Common myeloid progenitor, CD34-positive (primary cell): ENCODE measurements at places on chromosomes 2 and 18.

DNA sequence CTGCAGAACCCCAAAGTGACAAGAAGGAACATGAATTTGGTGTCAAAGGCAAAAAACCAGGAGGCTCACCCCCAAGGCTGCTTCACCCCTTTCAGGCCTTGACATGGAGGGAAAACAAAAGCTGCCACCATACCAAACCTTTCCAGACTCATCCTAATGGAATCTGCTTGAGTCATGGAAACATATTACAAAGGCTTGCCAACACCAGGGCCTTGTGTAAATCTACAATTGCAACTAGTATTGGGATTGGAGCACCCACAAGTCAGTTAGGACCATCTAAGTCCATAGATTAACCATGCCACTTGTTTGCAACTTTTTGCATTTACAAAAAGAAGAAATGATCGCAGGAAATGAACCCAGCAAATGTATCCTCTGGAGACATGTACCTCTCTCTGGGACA is 297.6 kb downstream of the CDCA7 start:
- no peak overlapping the region for H3K27ac ChIP-seq
- H3K27me3 ChIP-seq: peaks cover 4% of the 10 kb centered on the region
- no peaks in the 10 kb centered on the region for H3K36me3 ChIP-seq
- no peak overlapping the region for H3K4me3 ChIP-seq
- no peak for DNase-seq

GRCh38 chr2:191152482-191153240 is 1.9 kb upstream of the STAT4 start:
- H3K36me3 ChIP-seq: no peaks in the 10 kb centered on the region
- H3K27me3 ChIP-seq: no peaks in the 10 kb centered on the region
- peaks cover 38% of the 10 kb centered on the region for H3K4me1 ChIP-seq
- H3K27ac ChIP-seq: no peak overlapping the region

GRCh38 chr2:181356526-181357130 is 100.6 kb upstream of the ITGA4 start:
- no peaks in the 10 kb centered on the region for H3K27me3 ChIP-seq
- no peaks in the 10 kb centered on the region for H3K36me3 ChIP-seq
- no peak overlapping the region for H3K27ac ChIP-seq
- H3K4me3 ChIP-seq: no peak overlapping the region
- peaks cover 21% of the 10 kb centered on the region for H3K4me1 ChIP-seq

- H3K4me3 ChIP-seq: no peak overlapping the region
- H3K27ac ChIP-seq: no peak overlapping the region
- no peaks in the 10 kb centered on the region for H3K4me1 ChIP-seq
- H3K27me3 ChIP-seq: peaks cover 4% of the 10 kb centered on the region
- H3K36me3 ChIP-seq: no peaks in the 10 kb centered on the region
These were observed 105.7 kb upstream of the GAREM1 start for GRCh38 chr18:32576296-32576916.

DNA sequence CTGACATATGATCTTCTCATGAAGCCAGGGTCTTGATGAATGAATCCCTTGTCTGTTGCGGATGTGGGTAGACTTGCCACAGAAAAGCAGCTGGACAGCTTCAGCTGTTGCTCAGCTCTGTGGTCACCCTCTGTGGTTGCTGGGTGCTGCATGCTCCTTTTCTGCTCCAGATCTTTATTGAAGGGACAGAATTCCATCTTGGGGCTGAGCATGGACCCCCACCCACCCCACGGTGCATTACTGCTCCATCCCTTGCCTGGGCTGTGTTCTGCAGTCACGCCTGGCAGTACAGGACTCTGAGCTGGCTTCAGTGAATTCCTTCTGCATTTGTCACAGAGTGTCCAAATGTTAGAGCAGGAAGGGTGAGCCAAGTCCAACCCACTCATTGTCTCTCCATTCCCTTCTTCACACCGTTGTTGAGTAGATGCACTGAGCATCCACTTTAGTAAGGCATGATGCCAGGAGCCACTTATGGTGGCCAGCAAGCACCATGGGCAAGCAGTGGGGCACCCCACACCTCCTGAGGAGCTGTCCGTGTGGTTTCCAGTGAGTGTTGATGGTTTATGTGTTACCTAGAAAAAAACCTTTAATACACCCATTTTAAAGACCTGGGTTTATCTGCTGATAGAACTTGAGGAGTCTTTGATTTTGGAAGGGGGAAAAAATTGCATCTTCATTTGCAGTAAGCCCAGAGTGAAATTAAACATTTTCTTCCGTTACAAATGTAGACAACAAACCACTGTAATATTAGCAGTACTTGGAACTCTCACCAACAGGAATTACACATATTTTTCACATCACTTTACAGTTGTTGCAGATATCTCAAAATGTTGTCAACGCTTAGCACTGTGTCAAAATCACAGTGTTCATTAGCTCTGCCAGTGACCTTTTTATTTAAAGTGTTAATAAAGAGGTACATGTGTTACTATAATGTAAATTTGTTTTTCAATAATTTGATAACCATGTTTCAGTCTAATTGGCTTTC is 14.7 kb upstream of the ITGB6 start:
- DNase-seq: peak; percentile 58
- no peaks in the 10 kb centered on the region for H3K27me3 ChIP-seq
- no peaks in the 10 kb centered on the region for H3K4me1 ChIP-seq
- no peak overlapping the region for H3K4me3 ChIP-seq
- no peak overlapping the region for H3K27ac ChIP-seq
- H3K36me3 ChIP-seq: no peaks in the 10 kb centered on the region

- H3K4me1 ChIP-seq: no peaks in the 10 kb centered on the region
- no peak for DNase-seq
- H3K27me3 ChIP-seq: peaks cover 6% of the 10 kb centered on the region
- H3K4me3 ChIP-seq: no peak overlapping the region
- no peaks in the 10 kb centered on the region for H3K36me3 ChIP-seq
- no peak overlapping the region for H3K27ac ChIP-seq
These were observed 272.8 kb downstream of the KCNS3 start for GRCh38 chr2:18151237-18151636.

DNA sequence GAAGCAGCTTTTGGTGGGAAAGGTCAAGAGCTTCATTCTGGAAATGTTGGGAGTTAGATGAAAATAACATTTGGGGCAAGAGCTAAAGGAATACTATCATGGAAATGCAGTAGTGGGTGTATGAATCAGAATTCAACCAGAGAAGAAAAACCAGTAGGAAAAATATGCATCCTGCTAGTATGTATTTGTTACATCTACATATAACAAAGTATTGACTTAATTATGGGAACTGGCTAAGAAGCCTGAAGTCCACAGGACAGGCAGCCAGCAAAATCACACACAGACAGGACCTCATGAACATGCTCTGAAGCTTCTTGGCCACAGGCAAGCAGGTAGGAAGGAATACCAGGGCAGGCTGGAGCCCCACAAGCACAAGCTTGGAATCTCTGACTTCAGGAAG is 185.8 kb downstream of the FBXO15 start:
- no peaks in the 10 kb centered on the region for H3K4me1 ChIP-seq
- H3K27me3 ChIP-seq: no peaks in the 10 kb centered on the region
- no peak overlapping the region for H3K27ac ChIP-seq
- H3K36me3 ChIP-seq: no peaks in the 10 kb centered on the region

- no peak overlapping the region for H3K27ac ChIP-seq
- peaks cover 9% of the 10 kb centered on the region for H3K4me1 ChIP-seq
- H3K27me3 ChIP-seq: no peaks in the 10 kb centered on the region
- no peak overlapping the region for H3K4me3 ChIP-seq
- peak; percentile 21 for DNase-seq
- H3K36me3 ChIP-seq: no peaks in the 10 kb centered on the region
These were observed 184.8 kb upstream of the SP5 start for GRCh38 chr2:170530284-170530745.

DNA sequence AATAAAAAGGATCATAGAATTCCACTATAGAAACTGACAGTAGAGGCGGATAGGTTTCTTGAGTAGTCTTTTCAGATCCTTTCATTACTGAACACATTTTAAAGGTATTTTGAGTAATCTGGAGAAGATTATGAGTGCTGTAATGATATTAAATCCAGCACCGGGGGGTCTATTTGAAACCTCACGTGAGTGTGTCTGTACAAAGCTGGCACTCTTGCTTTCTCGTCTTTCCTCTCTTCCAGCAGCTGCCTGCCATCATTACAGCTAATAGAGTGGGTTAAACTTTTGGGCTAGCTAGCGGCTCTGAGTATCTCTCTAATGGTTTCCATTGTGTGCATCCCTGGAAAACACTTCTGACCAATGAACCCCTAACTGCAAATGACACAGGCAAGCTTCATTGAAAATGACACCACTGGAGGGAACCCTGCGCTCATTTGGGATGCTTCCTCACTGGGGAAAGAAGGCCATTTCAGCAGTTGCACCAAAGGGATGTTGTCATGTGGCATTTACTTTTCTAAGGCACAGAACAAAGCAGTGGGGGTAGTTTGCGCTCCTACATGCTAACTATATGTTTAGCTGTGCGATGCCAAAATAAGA is 101.0 kb downstream of the HRH4 start:
- H3K36me3 ChIP-seq: no peaks in the 10 kb centered on the region
- no peaks in the 10 kb centered on the region for H3K4me1 ChIP-seq
- no peak for DNase-seq

DNA sequence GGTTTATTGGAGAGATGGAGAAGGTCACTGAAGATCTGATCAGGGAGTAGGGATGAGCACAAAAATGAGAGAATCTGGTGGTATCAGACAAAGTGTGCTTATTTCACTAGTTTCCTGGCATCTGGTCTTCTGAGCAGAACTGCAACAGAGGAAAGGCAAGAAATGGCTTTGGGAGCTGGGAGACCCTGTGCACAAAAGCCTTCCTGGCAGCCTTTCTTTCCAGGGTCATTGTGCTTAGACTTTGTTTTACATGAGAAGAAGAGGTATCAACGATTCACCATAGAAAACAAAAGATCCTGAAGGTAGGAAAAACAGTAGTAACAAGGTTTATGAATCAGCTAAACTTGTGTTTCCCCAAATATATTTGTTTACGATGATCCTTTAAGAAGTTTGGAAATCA is 162.9 kb downstream of the CNTNAP5 start:
- no peak overlapping the region for H3K27ac ChIP-seq
- no peaks in the 10 kb centered on the region for H3K36me3 ChIP-seq
- H3K27me3 ChIP-seq: no peaks in the 10 kb centered on the region
- no peak overlapping the region for H3K4me3 ChIP-seq

GRCh38 chr2:175003875-175004729 is 1.1 kb downstream of the CHN1 start:
- DNase-seq: no peak
- H3K4me3 ChIP-seq: no peak overlapping the region
- H3K4me1 ChIP-seq: no peaks in the 10 kb centered on the region
- no peaks in the 10 kb centered on the region for H3K36me3 ChIP-seq
- no peak overlapping the region for H3K27ac ChIP-seq

GRCh38 chr2:129458436-129458835 is 521.0 kb upstream of the RAB6C start:
- H3K27me3 ChIP-seq: no peaks in the 10 kb centered on the region
- no peak overlapping the region for H3K27ac ChIP-seq
- no peaks in the 10 kb centered on the region for H3K4me1 ChIP-seq
- no peak overlapping the region for H3K4me3 ChIP-seq
- no peak for DNase-seq

- H3K27me3 ChIP-seq: no peaks in the 10 kb centered on the region
- H3K4me1 ChIP-seq: no peaks in the 10 kb centered on the region
- no peaks in the 10 kb centered on the region for H3K36me3 ChIP-seq
- no peak overlapping the region for H3K27ac ChIP-seq
These were observed 3.5 kb upstream of the MYL1 start for GRCh38 chr2:210318486-210318885.

DNA sequence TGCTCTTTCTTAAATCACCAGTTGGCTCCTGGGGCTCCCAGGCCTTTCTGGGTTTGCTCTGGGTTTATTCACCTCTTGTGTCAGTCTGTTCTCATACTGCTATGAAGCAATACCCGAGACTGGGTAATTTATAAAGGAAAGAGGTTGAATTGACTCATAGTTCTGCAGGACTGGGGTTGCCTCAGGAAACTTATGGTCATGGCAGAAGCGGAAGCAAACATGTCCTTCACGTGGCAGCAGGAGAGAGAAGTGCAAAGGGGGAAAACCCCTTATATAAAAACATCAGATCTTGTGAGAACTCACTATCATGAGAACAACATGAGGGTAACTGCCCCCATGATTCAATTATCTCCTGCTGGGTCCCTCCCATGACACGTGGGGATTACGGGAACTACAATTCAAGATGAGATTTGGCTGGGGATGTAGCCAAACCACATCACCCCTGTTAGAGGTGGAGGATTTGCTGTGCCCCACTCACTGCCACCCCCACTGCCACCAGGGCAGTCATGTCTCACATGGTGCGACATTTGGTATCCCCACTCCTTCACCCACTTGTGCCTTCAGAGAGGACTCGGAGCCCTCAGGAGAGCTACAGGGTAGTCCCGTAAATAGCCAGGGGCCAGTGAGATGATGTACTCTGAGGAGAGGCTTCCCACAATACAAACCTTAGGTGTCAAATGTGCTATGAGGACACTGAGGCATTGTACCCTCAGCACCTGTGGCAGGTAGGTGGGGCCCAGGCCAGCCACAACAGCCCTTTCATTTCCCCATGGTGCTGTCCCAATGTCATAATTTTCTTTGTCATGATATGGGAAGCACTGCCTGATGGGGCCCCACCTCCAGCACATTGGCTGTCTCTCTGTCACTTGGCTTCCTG is 35.7 kb downstream of the CDC42EP3 start:
- peak; percentile 99 for DNase-seq
- no peaks in the 10 kb centered on the region for H3K27me3 ChIP-seq
- H3K36me3 ChIP-seq: no peaks in the 10 kb centered on the region
- peak overlapping the region; percentile 25 for H3K4me3 ChIP-seq

DNA sequence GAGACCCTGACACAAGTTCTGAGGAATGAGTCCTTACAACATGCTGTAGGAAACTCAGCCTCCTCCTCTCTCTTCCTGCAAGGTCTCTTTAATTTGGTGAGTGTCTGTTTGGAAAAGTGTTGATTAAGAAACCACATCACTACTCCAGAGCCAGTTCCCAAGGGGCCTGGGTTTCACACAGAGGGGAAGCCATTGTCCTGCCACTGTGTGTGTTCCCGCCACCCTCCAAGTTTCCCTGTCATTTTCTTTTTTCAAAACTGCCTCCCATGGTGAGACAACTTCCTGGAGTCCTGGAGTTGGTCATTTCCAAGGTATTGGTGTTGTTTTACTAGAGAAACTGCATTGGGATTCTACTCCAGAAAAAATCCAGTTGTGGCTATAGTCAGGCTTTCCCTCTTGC is 232.0 kb upstream of the PARD3B start:
- no peaks in the 10 kb centered on the region for H3K27me3 ChIP-seq
- H3K4me1 ChIP-seq: peaks cover 3% of the 10 kb centered on the region
- H3K36me3 ChIP-seq: no peaks in the 10 kb centered on the region

- no peak overlapping the region for H3K27ac ChIP-seq
- no peaks in the 10 kb centered on the region for H3K27me3 ChIP-seq
- no peak overlapping the region for H3K4me3 ChIP-seq
- no peaks in the 10 kb centered on the region for H3K4me1 ChIP-seq
These were observed 435.1 kb upstream of the MEIS1 start for GRCh38 chr2:65999796-66000195.

- no peak overlapping the region for H3K27ac ChIP-seq
- no peak for DNase-seq
- peaks cover 19% of the 10 kb centered on the region for H3K36me3 ChIP-seq
These were observed 34.1 kb downstream of the SLC66A2 start for GRCh38 chr18:79917169-79917852.

DNA sequence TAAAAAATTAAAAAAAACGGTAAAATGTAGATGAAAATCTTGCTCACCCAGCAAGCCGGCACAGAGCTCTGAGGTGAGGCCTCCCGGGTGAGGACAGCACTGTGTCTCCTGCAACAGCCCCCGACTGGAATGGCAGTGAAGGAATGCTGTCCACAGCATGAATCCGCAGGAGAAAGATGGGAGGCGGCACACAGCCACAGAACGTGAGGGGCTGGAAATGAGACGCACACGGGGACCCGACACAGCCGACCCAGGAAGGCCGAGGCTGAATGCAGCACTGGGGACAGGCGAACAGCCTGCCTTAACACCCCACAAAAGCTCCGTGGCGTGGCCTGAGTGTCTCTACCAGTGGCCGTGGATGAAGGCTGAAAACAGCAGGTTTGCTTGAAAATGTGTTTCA is 34.7 kb downstream of the BOK start:
- peaks cover 46% of the 10 kb centered on the region for H3K36me3 ChIP-seq
- no peaks in the 10 kb centered on the region for H3K27me3 ChIP-seq
- no peak overlapping the region for H3K4me3 ChIP-seq
- H3K27ac ChIP-seq: no peak overlapping the region
- no peak for DNase-seq
